Natural killer cell treated with Interleukin-12 subunit alpha and Interleukin-12 subunit beta and Interleukin-15 and Interleukin-18, amount 100 ng/mL, for 72 hours (primary cell): ENCODE measurements at places on chromosomes 6 and 20.

GRCh38 chr20:19903168-19903811, 113.9 kb upstream of the NAA20 start:
- H3K4me3 ChIP-seq, result no peak overlapping the region
- no peak for DNase-seq
- H3K4me1 ChIP-seq, result no peaks in the 10 kb centered on the region
- peaks cover 14% of the 10 kb centered on the region for H3K27me3 ChIP-seq
- no peak overlapping the region for H3K27ac ChIP-seq
- peaks cover 5% of the 10 kb centered on the region for H3K36me3 ChIP-seq

DNA sequence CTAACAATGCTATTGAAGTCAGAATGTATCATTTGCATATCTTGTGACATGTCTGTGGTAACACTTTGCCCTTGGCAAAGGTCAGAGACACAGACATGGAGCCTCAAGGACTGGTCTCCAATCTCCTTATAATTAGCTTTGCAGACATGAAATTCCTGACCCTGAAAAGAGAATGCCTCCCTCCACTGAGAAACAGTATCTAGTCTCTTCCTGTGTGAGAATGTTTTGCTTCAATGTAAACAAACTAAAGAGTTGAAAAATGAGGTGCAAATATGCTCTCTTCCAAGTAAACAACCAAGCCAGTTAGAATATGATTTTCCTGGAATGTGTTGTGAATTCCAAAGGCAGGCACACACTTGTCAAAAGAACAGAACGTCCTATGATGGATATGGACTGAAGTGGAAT, 407.1 kb upstream of the MARCKS start:
- H3K4me3 ChIP-seq, result no peak overlapping the region
- no peak for DNase-seq
- H3K4me1 ChIP-seq, result no peaks in the 10 kb centered on the region
- no peaks in the 10 kb centered on the region for H3K36me3 ChIP-seq
- no peak overlapping the region for H3K27ac ChIP-seq

GRCh38 chr6:168305863-168306262, 13.7 kb downstream of the DACT2 start:
- H3K4me3 ChIP-seq, result no peak overlapping the region
- no peaks in the 10 kb centered on the region for H3K27me3 ChIP-seq
- DNase-seq, result no peak
- no peaks in the 10 kb centered on the region for H3K4me1 ChIP-seq
- no peak overlapping the region for H3K27ac ChIP-seq
- no peaks in the 10 kb centered on the region for H3K36me3 ChIP-seq

- H3K4me3 ChIP-seq, result no peak overlapping the region
- peak overlapping the region; percentile 14 for H3K27ac ChIP-seq
- peaks cover 16% of the 10 kb centered on the region for H3K36me3 ChIP-seq
Observed at GRCh38 chr20:49821381-49821780, 8.8 kb downstream of the SLC9A8 start.

DNA sequence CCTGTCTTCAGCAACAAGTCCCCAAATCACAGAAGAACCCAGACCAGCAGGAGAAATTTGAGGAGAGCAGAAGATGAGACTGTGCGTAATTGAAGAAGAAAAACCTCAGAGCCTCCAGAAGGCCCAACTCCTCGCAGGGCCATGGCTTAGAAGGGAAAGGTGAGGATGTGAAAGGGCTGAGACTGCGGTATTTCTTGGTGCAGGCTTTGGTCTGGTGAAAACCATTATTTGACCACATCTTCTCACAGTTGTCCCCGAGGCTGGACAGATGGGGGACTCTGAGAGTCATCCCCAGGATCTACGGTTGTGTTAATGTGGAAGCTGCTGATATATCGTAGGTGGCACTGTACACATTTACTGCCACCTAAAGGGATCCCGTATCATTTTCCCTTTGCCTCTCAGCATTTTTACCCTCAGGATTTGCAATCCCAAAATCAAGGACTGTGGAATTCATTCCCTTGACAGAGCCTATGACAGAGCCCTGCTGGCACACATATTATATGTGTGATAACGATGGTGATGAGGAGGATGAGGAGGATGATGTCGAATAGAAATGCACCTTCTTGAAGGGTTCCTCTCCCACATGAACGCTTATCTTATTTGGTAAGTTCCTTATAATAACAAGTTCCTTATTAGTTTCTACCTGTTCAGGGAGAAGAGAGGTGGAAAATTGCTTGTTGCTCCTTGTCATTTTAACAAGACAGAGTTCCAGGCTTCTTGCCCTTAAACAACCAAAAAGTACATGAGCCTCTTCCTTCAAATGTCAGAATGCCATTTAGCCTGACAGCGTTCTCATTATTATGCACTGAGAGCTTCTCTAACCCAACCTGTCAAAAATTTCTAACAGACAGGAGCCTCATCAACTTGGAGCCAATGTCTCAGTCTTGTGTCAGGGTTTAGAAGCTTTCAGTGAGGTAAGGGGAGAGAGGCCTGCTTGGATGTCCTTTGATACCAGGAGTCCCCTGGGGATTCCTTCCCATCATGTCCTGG, 135.8 kb downstream of the PXDC1 start:
- no peaks in the 10 kb centered on the region for H3K4me1 ChIP-seq
- H3K27me3 ChIP-seq, result peaks cover 21% of the 10 kb centered on the region
- no peak for DNase-seq
- H3K27ac ChIP-seq, result no peak overlapping the region
- H3K4me3 ChIP-seq, result no peak overlapping the region

GRCh38 chr20:34708621-34709043, 4.5 kb downstream of the TP53INP2 start:
- no peaks in the 10 kb centered on the region for H3K27me3 ChIP-seq
- peaks cover 38% of the 10 kb centered on the region for H3K4me1 ChIP-seq
- H3K27ac ChIP-seq, result peak overlapping the region; percentile 68
- peaks cover 7% of the 10 kb centered on the region for H3K36me3 ChIP-seq
- peak overlapping the region; percentile 91 for H3K4me3 ChIP-seq

DNA sequence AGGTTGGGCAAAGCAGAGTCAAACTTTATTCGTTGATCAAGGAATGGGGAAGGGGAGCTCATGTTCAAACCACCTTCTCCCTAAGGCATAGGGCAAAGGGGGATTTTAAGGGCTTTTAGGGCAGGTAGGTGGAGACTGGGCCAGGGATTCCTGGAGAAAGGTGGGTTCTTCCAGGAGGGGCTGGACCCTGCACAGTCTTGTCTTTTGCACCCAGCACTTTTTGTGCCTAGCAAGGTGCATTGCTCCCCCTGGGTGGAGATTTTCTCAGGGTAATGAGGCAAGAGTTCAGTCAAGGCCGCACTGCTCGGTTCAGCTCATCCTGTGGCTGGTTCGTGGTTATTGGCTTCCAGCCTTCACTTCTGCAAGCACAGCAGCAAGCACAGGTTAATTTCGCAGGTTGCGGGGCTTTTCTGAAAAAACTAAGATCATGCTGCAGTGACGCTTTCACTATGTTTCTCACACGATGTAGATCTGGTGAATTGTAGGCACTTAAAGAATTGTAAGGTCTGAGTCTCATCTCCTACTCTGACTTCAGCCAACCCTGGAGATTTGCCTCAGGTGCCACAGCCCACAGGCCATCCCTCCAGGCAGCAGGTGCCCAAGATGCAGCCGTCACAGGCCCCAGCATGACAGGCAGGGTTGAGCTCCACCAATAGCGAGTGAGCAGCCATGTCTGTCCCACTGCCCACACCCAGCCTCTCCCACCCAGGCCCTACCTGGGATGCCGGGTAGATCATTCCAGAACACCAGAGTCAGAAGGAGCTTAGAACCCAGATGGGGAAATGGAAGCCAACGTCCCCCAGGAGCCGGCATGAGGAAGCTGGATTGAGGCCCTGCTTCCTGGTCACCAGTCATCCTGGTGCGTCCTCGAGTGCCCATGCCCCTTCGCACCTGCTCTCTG, 37.1 kb downstream of the SUN5 start:
- peak; percentile 61 for DNase-seq
- H3K27ac ChIP-seq, result peak overlapping the region; percentile 45
- H3K36me3 ChIP-seq, result no peaks in the 10 kb centered on the region
- peak overlapping the region; percentile 13 for H3K4me3 ChIP-seq

DNA sequence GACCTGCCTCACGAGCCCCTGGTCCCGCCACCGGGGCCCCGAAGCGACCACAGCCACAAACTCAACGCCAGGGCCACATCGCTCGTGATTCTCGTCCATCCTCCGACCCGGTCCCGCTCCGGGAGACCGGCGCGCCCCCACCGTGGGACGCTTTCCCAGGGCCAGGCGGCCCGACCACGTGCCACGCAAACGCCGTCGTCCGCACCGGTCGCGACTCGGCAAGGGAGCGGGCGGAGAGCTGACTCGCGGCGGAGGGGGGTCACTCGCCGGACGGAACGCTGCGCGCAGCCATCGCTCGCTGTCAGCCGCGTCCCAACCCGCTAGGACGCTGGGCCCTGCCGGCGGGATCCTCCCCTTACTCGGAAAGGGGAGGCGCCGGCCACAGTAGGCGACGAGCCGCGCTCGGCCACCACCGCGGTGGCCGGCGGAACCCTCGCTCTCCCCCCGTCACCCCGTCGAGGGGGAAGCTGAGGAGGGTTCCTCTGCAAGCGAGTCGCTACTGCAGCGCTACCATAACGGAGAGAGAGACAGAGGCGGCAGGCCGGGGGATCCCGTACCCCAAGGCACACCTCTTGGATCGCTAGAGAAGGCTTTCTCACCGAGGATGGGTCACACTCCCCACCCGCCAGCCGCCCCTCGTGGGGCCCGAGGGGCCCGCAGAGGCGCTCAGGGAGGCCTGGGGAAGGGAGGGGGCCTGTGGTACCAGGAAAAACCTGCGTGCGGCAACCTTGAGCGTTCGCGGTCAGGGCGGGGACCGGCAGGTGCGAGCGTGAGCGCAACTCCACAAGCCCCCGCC, 511.8 kb upstream of the ZNF337 start:
- H3K4me3 ChIP-seq, result no peak overlapping the region
- H3K27ac ChIP-seq, result no peak overlapping the region
- no peak for DNase-seq
- H3K4me1 ChIP-seq, result no peaks in the 10 kb centered on the region

DNA sequence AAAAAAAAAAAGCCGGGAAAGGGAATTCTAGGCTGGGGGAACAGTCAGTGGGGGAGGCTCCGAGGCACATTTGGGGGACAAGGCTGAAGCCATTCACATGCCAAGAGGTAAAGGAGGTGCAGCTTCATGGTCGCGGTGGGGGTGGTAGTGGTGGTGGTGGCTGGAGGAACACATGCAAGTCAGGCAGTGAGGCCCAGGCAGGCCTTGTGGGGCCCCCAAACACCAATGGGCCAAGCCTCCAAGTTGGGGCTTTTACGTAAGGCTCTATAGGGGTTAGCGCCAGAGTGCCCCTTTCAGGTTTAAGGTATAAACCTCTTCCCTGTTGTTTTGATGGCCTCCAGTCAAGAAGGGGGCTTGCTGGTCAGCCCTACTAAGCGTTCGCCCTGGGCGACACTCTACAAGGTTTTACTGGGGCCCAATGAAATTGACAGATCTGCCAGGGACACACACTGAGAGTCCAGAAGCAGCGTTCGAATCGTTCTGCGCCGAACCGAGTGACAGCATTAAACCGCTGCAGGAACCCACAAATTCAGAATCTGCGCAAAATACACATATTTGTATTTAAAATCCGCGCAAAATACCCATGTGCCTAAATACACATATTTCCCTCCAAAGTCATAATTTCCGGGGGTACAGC, 818 bp upstream of the AP5S1 start:
- peak overlapping the region; percentile 94 for H3K4me3 ChIP-seq
- H3K27me3 ChIP-seq, result no peaks in the 10 kb centered on the region
- peak overlapping the region; percentile 95 for H3K27ac ChIP-seq

DNA sequence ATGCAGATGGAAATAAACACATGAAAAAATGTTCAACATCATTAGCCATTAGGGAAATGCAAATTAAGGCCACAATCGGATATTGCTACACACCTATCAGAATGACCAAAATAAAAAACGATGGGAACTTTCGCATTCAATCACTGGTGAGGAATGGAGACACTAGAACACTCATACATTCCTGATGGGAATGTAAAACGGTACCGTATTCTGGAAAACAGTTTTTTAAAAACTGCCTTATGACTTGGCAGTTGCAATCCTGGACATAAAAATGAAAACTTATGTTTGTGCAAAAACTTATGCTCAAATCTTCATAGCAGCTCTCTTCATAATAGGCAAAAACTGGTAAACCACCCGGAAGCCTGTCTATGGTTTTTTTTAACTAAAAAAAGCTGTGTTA, 146.0 kb downstream of the CEBPB start:
- H3K36me3 ChIP-seq, result peaks cover 5% of the 10 kb centered on the region
- H3K4me3 ChIP-seq, result peak overlapping the region; percentile 45
- H3K4me1 ChIP-seq, result peaks cover 59% of the 10 kb centered on the region
- H3K27me3 ChIP-seq, result no peaks in the 10 kb centered on the region
- no peak overlapping the region for H3K27ac ChIP-seq

GRCh38 chr6:31740397-31741223, 805 bp downstream of the MSH5 start:
- peak overlapping the region; percentile 96 for H3K4me3 ChIP-seq
- peaks cover 57% of the 10 kb centered on the region for H3K4me1 ChIP-seq
- peaks cover 6% of the 10 kb centered on the region for H3K36me3 ChIP-seq
- H3K27me3 ChIP-seq, result no peaks in the 10 kb centered on the region
- H3K27ac ChIP-seq, result peak overlapping the region; percentile 92
- DNase-seq, result no peak

DNA sequence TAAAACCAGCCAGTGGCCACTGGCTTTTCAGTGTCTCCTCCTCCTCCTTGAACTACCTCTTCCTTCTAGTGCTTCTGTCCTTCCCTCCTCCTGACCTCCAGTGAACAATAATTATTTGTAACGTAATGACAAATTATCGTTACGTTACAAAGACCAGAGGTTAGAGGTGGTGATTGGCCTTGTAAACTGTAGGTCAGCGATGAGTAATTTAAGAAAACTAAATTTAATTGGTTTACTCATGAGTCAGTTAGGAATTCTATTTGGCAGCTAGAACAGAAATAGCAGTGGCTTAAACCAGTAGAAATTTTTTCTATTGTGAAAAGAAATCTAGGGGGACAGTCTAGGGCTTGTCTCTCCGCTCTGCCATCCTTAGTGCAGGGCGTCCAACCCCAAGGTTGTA, 38.8 kb downstream of the PPARD start:
- H3K4me3 ChIP-seq, result no peak overlapping the region
- H3K4me1 ChIP-seq, result peaks cover 45% of the 10 kb centered on the region
- H3K36me3 ChIP-seq, result no peaks in the 10 kb centered on the region
- no peaks in the 10 kb centered on the region for H3K27me3 ChIP-seq
- DNase-seq, result no peak

DNA sequence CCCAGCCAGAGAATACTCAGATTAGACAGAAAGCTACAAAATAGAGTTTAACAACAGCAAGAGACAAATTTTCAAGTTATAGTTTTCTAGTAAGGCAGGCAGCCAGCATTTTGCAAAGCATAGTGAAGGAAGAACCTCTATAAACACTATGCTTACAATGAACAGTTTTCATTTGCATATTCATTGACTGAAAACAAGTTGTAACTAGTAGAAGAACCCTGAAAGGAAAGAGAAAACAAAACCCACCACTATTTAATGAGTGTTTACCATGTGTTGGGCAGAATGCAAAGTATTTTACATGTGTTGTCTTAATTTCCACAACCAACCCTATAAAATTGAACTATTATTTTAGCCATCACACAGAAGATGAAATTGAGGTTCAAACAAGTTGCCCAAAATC, 196.1 kb downstream of the UBE3D start:
- no peaks in the 10 kb centered on the region for H3K27me3 ChIP-seq
- no peaks in the 10 kb centered on the region for H3K36me3 ChIP-seq
- DNase-seq, result no peak
- H3K27ac ChIP-seq, result no peak overlapping the region
- H3K4me3 ChIP-seq, result no peak overlapping the region

GRCh38 chr6:40148882-40149573, 214.8 kb upstream of the MOCS1 start:
- H3K4me1 ChIP-seq, result no peaks in the 10 kb centered on the region
- H3K27ac ChIP-seq, result no peak overlapping the region
- no peak for DNase-seq
- peaks cover 28% of the 10 kb centered on the region for H3K27me3 ChIP-seq

GRCh38 chr6:56091159-56091869, 156.1 kb downstream of the COL21A1 start:
- H3K4me3 ChIP-seq, result no peak overlapping the region
- no peak overlapping the region for H3K27ac ChIP-seq
- no peaks in the 10 kb centered on the region for H3K27me3 ChIP-seq
- H3K36me3 ChIP-seq, result no peaks in the 10 kb centered on the region
- no peak for DNase-seq
- no peaks in the 10 kb centered on the region for H3K4me1 ChIP-seq
